ENCODE measurements at places on chromosomes 16 and 17.

DNA sequence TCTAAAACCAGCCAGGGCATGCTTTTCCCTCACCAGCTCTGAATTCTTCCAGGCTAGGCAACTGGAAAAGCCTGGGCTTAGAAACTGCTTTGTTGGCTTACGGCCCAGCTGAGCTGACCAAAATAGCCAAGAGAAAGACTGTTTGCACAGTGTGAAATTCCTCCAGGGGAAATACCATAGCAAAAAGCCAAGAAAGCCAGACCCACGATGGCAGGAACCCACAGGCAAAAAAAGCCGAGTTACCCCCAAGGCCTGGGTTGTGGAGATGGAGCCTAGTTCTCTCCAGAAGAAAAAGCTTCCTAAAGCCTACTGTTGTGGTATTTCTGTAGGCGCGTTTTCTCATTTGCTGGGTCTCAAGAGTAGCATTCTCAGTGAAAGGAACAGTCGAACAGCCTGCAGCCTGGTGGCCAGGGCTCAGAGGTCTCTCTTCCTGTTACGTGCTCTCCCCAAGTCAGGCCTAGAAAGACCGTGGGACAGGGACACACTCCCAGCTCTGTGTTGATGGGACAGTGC is 9.2 kb downstream of the SP2 start:
- DNase-seq: peak; percentile 52

DNA sequence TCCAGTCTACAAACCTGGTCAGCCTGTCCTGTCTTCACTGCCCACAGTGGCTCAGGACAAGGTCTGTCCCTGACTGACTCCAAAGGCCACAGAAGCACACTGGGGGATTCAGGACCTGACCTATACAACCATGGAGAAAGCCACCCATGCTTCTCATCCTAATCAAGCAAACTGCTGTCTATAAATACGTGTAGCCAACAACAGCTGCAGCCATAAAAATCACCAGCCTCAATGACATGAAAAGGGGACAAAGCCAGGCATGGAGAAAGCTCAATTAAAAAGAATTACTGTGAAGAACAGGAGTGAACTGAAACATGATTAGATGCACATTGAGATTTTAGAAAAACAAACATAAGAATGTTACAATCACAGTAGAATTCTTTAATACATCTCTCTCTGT is 170.1 kb downstream of the CDK5R1 start:
- DNase-seq: no peak

DNA sequence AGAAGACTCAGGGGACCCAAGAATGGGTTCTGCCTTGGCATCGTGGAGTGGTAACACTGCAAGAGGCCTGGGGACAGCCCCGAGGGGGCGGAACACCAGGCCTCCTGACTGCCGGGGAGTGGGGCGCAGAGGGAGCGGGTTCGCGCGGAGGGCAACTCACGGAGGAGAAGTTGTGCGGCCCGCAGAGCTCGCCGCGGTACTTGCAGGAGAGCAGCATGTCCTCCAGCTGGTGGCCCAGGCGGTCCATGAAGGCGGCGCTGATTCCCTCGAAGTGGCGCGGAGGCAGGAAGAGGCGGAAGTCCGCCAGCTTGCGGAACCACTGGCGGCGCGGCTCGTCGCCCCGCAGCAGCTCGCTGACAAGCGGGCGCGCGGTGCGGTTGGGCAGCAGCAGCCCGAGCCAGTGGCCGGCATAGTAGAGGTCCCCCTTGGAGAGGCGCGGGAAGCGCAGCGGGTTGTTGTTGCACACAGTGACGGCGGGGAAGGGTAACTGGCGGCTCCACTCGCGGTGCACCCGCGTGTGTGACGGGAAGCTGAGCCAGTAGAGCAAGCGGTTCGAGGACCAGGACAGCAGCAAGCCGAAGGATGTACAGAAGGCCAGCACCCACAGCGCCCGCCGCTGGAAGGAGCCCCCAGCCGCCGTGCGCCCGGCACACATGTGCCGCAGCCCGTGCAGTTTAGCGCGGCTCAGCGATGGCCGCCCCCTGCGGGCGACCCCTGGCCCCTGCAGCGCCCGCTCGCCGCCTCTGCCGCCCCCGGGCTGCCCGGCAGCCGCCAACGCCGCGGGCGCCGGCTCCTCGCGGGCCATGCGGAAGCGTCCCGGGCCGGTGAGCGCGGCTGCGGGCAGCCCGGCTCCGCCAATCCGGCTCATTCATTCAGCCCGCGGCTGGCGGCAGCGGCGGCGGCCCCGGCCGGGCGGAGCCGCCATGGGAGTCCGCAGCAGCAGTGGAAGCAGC is 1.6 kb downstream of the ASIC2 start:
- no peak for DNase-seq

DNA sequence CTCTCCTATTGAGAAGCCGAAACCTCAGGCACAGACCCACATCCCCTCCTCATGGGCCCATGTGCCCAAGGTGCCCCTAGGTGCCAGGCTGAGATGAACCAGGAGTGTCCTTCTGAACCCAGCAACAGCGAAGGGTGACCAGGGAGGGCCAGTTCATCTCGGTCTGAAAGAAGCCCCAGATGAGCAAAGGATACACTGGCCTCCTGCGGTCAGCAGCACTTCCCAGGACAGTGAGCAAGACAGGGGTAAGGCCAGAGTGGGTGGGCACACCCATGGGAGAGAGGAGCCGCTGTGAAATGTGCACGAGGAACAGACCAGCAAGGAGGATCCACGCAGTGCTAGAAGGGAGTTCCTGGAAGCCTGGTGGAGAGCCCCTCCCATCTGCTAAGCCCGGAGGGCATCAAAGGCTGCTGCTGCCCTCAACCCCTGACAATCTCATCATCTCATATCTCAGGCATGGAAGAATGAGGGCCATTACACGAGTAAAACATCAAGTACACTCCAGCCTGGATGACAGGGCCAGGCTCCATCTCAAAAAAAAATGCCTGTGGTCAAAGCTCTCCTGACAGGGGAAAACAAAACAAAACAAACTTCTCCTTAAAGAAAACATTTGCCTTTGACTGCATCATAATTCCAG is 3.3 kb upstream of the HBZ start:
- no peak for DNase-seq

- DNase-seq: no peak
These were observed 77.9 kb downstream of the CCT6B start for GRCh38 chr17:34883106-34884000.

- DNase-seq: no peak
These were observed 12.2 kb downstream of the ZNF75A start for GRCh38 chr16:3317315-3317999.

DNA sequence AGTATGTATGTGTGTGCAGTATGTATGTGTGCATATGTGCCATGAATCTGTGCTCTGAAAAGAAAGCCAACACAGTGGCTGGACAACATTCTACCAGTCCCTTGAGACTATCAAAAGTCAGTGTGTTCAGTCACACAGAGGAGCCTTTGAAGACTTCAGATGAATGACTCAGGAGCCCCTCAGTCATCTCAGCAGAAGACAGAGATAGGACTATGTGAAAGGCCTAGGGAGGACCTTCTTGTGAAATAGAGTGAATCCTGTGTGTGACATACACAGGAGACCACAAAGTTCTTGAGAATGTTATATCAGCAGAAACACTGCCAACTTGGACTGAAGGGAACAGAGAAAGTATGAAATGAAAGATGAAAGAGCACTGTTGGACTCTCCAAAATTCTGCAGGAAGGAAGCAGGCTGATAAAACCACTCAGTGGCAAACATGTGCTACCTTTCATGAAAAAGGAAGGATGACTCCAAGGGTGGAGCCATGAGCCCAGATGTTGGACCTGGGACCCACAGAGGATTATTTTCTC is 108.4 kb downstream of the METRNL start:
- no peak for DNase-seq

Data from HepG2 (cell line).